Nucleus accumbens (tissue), 56 donors: ENCODE measurements at places on chromosomes 6 and 20.

DNA sequence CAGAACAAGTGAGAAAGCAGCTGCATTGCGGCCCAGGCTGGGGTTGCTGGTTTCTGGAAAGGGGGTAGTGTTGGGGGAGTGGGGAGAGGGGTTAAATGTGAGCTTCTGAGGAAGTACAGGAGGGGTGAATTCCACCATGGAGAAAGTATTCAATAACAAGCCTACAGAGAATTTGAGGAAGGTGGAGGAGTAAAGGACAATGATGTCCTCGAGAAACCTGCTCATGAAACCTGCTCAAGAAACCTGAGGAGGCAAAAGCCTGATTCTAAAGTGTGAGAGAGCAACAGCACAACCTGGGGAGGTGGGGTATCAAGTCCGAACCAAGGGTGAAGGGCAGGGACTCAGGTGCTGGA lies 138.3 kb upstream of the ESR1 start:
- no peak for DNase-seq

DNA sequence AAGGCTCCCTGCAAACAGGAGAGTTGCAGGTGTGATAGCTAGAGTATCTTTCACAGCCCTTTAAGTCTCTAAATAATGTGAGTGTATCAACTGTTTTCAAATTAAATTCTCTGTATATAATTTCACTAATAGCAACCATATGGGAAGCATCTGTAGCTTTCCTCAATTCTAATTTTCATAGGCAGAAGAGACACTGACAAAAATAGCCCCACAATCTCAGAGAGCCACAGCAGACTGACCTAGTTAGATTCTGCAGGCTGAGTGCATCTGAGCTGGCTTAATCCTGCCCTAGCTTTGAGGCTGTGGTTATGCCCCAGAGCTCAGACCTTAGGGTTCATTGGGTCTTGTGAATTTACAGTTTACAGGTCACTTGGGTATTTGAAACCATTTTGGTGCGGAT lies 63.9 kb downstream of the MAP7 start:
- DNase-seq, result no peak

GRCh38 chr6:83592770-83593394 lies 80.5 kb downstream of the PRSS35 start:
- no peak for DNase-seq

DNA sequence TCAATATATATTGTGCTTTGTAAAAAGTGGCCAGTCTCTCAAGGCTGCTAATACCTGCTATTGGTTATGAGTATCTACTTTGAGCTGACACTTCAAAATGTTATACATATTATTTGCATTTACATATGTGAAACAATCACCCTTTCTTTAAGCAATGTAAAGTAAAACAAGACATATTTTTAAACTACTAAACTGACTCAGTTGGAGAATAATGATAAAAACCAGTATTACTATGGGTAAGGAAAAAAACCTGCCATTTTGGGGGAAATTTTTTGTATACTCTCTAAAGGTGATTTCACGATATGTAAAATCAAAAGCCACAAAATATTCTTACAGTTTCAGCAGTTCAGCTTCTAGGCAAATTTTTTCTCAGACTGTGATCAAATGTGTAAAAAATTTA lies 232.3 kb downstream of the PRL start:
- no peak for DNase-seq

- DNase-seq, result peak; percentile 25
Measured at GRCh38 chr20:58870293-58871014, 17.9 kb downstream of the GNAS start.

- no peak for DNase-seq
Measured at GRCh38 chr6:138522611-138523010, 23.3 kb upstream of the NHSL1 start.

DNA sequence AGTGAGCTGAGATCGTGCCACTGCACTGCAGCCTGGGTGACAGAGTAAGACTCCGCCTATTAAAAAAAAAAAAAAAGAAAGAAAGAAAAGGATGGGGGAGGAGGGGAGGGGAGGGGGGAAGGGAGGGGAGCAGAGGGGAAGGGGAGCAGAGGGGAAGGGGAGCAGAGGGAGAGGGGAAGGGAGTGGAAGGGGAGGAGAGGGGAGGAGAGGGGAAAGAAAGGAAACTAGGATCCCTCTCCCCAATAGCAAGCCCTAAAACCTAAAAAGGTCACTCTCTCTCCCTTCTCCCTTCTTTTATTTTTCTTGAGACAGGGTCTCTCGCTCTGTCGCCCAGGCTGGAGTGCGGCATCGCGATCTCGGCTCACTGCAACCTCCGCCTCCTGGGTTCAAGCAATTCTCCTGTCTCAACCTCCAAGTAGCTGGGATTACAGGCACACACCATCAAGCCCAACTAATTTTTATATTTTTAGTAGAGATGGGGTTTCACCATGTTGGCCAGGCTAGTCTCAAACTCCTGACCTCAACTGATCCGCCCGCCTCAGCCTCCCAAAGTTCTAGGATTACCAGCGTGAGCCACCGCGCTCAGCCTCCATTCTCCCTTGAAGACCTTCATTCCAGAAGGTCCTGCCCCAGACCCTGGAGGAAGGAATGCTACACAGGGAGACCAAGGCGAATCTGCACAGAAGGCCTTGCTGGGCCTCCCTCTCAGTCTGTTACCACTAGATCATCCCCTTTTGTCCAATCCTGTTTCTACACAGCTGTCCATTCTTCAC lies 45.8 kb upstream of the PIM1 start:
- no peak for DNase-seq

GRCh38 chr6:149887343-149887742 lies 10.6 kb downstream of the RAET1E start:
- DNase-seq, result no peak

GRCh38 chr6:56713254-56713672 lies 70.6 kb upstream of the DST start:
- no peak for DNase-seq

GRCh38 chr6:15506066-15506465 lies 156.8 kb downstream of the DTNBP1 start:
- no peak for DNase-seq

- no peak for DNase-seq
Measured at GRCh38 chr6:125337706-125338105, 35.9 kb upstream of the HDDC2 start.

DNA sequence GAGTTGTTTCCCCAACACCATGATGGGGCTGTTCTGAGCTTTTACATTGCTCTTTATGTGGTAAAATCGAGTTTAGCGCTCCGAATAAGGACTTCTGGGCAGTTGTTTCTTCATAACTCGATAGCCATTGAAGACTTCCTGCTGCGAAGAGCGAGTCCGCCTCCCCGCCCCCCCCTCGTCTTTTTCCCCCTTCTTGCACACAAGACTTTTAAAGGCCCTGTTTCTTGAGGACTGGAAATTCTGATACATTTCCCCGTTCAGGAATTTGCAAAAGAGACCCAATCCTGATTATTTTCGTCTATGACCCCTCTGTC lies 1.5 kb upstream of the CITED2 start:
- no peak for DNase-seq

- no peak for DNase-seq
Measured at GRCh38 chr6:124699038-124699437, 263.2 kb upstream of the RNF217 start.

DNA sequence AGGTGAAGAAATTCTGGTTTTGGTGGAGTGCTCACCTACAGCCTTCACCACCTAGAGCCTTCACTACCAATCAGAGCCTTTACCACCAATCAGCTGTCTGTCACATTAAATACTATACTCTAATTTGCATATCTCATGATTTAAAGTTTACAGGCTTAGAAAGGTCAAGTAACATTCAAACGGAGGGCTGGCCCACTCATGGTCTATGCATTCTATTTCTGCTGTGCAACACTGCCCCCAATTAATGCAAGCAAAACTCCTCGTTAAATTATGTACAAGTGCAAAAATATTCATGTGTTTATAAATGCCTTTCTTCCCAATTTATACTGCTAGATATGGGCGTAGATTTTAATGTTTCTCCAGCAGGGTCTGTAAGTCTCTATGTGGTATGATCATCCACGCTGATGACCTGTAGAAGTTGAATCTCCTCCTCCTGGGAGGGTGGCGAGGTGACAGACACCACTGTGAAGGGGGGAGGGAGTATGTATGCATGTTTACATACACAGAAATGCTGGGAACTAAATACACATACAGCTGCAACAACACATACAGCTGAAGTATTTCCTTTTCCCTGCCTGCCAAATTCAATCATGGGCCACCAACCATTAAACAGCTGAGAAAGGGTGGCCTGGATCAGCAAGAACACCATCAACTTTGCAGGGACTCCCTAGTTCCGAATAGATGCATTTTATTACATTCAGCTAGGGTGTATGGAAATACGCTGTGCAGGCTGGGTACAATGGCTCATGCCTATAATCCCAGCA lies 13.1 kb downstream of the RRAGD start:
- DNase-seq, result no peak

- no peak for DNase-seq
Measured at GRCh38 chr20:47262365-47263013, 94.0 kb downstream of the ZMYND8 start.

GRCh38 chr6:37821446-37821845 lies 1.9 kb downstream of the ZFAND3 start:
- no peak for DNase-seq

DNA sequence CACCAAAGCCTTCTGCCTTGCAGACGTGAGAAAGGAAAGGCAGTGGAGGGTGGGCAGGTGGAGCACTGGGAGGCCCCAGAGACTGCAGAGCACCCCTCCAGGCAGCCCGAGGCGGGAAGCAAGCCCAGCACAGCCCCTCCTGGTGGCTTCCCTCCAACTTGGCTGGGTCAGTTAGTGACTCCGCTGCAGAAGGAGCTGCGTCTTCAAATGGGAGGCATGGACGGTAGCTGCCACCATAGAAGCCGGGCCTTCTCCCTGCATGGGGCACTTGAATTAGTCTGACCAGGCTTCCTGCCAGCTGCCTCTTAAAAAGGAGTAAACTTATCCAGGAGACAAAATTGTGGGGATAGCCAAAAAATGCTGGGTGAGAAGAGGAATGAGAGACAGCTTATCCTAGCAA lies 88.0 kb upstream of the RPS6KA2 start:
- no peak for DNase-seq

GRCh38 chr6:45212976-45213375 lies 115.2 kb upstream of the RUNX2 start:
- no peak for DNase-seq

DNA sequence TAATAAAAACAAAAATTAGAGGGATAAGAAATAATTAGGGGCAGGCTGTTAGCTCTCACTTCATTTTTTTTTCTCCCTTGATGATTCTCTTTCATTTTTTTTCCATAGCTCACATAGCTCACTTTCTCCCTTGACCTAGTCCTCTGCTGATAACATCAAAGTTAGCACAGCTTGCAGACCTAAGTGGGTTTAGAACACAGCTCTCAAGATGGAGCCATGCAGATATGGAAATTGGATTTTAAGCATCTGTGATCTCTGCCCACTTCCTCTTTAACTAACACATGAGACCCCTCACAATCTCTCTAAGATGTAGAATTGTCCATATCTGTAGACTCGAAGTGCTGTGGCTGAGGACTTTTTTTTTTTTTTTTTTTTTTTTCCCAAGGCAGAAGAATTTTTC lies 257.1 kb downstream of the SOX4 start:
- no peak for DNase-seq

DNA sequence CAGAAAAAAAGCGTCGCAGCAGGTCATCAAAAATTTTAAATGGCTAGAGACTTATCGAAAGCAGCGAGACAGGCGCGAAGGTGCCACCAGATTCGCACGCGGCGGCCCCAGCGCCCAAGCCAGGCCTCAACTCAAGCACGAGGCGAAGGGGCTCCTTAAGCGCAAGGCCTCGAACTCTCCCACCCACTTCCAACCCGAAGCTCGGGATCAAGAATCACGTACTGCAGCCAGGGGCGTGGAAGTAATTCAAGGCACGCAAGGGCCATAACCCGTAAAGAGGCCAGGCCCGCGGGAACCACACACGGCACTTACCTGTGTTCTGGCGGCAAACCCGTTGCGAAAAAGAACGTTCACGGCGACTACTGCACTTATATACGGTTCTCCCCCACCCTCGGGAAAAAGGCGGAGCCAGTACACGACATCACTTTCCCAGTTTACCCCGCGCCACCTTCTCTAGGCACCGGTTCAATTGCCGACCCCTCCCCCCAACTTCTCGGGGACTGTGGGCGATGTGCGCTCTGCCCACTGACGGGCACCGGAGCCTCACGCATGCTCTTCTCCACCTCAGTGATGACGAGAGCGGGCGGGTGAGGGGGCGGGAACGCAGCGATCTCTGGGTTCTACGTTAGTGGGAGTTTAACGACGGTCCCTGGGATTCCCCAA lies at the start of gene EEF1A1:
EEF1A1 (minus strand) TSS at position 345 of the 663 bp plus-strand sequence. CDS start 1,006 bp downstream, outside the sequence.
- peak; percentile 99 for DNase-seq

DNA sequence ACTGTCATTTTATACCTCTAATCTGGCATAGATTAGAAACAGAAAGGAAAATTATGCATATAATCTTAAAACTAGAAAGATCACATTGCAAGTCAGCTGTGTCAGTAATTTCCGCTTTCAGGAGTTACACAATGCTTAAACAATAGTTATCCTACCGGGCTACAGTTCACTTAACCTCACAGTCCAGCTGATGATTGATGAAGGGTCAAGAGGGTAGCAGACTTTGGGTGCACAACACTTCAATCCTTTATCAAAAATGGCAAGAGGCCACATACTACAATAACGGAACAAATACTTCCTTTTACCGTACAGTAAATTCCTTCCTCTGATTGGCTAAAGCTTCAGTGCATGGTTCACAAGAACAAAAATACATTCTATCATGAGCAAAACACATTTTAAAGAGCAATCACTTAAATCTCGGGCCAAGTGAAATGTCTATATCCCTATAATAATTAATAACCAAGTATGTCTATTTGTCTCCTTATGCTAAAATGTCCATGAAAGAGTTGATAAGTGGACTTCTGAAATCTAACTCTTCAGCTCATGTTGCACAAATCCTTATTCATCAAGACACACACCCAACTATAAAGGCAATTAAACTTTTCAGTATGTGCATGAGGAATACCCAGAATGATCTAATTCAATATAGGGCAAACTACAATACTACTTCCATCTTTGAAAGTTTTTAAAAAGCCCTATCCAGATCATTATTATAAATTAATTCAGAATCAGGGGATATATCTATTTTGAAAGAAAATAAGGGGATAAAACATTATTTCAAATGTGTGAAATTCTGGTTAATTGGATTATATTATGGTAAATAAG lies 76.8 kb downstream of the HIVEP2 start:
- DNase-seq, result no peak

GRCh38 chr20:23047738-23048214 lies 1.7 kb downstream of the THBD start:
- no peak for DNase-seq

GRCh38 chr6:166630462-166630861 lies 3.4 kb upstream of the RPS6KA2 start:
- no peak for DNase-seq

DNA sequence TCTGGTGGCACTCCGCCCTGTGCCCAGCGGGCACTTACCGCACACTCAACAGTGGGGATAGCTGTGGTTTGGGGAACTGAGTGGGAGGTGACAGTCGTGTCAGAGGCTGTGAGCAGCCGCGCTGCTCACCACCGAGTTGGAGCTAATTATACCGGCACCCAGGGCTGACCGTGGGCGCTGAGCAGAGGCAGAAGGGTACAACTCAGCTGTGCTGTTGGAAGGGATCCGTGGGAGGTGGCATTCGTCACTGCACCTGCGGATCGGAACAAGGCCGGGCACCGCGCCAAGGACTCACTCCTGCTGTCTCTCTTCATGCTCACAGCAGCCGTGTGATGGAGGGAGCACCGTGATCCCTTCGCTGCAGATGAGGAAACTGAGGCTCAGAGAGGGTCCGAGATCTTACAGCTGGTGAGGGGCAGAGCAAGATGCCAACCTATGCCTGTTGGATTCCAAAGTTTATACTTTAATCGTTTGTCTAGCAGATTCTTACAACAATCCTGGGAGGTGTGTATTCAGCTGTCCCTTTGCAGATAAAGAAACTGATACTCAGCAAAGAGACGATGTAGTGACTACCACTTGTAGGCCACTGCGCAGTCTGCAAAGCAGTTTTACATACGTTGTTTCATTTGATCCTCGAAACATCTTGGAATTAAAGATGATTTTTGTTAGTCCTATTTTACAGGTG lies 713 bp upstream of the ELMO2 start:
- DNase-seq, result peak; percentile 72
